ENCODE measurements at places on chromosomes 1 and 21.

GRCh38 chr1:200471739-200472138 is 61.9 kb upstream of the ZNF281 start:
- DNase-seq, result no peak

DNA sequence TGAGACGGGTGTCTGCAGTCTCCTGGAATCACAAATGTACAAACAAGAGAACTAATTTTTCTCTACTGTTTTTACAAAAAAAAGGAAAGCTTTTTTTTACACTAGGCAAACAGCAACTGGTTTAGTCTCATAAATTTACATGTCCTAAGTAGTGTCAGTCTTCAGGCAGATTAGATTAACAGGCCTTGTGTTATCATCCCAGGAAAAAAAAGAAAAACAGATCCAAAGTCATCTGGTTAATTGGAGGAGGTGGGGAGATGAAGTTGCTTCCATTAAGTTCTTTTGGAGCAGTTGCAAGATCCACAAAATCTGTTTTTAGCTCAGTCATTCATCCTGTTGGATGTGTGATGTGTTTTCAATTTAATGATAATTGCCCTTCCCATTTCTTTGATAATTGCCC is 363.5 kb upstream of the ADGRL2 start:
- no peak for DNase-seq

DNA sequence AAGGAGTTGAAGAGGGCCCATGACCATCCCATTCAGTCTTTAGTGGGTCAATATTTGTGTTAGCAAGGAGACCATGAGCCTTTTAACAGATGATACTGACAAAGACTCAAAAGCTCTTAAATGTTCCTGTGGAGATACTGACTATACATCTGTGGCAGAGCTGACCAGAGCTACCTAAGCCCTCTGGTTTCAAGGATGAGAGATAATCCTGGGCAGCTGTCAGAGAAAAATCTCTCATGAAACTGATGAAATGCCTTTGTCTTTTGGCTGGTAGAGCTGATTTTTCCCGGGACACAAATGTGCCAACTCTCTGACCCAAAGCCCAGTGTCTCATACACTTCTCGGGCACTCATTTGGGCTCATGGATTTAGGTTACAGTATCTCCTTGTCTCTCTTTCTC is 100.9 kb downstream of the XCL2 start:
- no peak for DNase-seq

- peak; percentile 85 for DNase-seq
These were observed 20.9 kb upstream of the ZNF678 start for GRCh38 chr1:227542153-227543120.

GRCh38 chr1:31552489-31552888 is 23.8 kb upstream of the TINAGL1 start:
- DNase-seq, result no peak

DNA sequence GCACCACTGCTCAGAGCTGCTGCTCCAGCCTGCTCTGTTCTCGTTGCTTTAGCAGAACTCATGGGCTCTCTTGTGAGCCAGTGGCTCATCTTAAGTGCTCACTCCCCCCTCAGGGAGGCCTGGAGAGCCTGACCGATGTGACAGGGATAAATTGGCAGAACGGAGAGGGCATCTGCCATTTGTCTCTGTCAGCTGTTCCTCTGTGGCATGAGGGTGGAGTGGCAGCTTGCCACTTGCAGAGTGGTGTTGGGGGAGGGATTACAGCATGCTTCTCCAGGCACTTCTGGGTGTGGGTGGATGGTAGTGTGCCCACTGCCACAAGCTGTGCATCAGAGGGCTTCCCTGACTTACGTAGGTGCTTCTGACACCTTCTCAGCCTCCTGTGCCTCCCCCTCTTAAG is 229.5 kb downstream of the PAPPA2 start:
- DNase-seq, result no peak

- DNase-seq, result peak; percentile 62
These were observed 122.8 kb downstream of the SYF2 start for GRCh38 chr1:25109531-25109951.

DNA sequence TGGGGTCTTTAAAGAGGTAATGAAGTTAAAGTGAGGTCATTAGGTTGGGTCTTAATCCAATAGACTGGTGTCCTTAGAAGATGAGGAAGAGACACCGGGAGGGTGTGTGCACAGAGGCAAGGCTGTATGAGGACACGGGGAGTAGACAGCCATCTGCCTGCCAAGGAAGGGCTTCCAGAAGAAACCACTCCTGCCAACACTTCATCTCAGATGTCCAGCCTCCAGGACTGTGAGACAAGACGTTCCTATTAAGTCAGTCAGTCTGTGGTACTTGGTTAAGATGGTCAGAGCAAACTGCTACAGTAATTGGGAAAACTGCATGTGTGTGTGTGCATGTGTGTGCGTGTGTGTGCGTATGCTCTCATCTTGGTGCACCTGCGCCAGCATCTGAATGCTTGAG is 77.1 kb downstream of the RYR2 start:
- no peak for DNase-seq

DNA sequence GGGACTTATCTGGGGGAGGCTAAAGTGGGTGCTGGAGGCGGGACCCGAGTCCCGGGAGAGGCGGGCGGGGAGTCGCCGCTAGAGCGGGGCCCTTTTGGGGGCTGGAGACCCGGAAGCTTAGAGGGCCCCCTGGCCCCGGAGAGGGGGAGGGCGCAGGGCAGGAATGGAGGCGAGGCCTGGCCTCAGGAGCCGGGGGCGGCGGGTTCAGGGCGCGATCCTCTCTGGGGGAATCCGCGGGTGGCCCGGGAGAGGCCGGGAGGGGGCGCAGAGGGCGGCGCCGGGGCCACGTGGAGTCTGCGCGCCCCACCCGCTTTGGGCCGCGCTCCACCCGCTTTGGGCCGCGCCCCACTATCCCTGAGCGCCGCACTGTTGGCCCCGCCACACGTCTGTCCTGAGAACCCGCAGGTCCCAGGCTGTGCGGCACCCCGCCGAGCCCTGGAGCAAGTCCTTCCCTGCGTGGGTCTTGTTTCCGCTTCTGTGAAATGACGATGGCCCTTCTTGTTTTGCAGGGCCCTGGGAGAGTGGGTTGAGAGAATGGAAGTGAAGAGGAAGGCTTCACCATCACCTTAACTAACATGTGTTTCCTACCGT is 84.4 kb downstream of the NKAIN1 start:
- DNase-seq, result peak; percentile 43

DNA sequence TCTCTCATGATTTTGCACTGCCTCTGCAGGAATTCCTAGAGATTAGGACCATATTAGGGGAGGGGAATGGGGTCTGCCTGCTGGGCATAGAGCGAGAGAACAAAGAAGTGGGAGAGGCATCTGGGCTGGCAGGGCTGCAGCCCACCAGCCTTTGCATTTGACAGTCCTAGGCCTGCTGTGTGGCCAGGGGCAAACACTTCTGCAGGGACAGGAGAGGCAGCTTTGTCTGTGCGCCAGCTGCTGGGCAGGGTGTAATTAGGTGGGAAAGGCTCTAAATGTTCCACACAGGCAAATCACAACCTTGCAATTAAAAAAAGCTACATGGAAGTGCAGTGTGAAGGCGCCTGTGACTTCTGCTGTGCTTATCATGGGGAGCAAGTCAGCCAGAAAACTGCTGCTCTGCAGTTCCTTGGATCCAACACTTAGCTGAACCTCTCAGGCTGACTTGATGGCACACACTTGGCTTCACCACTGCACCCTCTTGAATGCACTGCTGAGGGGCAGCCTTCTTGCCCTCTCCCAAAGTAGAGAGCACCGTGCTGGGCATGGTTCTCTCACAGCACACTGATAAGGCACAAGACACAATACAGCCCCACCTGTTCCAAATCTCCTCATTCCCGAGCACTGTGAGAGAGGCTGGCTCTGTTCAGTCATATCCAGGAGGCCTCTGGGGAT is 73.6 kb upstream of the TLR5 start:
- DNase-seq, result no peak

- DNase-seq, result no peak
These were observed 202.8 kb downstream of the RRAGC start for GRCh38 chr1:38656726-38657125.

DNA sequence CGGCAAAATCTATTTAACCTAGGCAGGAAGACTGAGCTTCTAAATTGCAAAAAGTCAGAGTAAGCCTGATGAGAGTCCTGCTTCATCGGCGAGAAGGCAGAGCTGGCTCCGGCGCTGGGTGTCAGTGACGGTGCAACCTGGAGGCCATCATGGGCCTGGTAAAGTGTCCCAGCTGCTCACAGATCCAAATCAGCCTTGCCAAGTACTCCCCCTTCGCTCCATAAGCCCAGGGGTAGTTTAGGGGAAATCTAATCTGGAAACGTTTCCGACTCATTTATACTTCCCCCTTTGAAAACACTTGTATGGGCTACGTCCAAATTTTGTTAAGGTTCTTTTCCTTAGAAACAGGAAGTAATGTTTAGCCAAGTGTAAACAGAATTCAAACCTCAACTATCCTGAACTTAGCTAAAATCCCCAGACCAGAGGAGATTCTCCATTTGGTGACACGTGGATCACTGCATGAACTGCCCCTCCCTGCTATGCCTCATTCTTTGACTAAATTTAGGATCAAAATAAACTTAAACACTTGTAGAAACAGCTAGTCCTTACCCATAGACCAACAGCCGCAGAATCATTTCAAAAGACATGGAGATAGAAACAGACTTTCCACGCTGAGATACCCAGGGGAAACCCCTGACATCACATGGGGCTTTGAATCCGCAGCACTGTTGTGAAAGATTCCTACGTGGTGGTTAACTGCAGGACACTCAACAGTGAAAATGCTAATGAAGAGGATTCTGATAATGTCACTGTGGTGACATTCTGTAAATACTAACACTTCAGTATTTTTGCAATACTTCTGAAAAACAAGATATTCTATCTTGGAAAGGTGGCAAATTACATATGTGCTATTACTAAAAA is 172.7 kb downstream of the TGFBR3 start:
- DNase-seq, result no peak

DNA sequence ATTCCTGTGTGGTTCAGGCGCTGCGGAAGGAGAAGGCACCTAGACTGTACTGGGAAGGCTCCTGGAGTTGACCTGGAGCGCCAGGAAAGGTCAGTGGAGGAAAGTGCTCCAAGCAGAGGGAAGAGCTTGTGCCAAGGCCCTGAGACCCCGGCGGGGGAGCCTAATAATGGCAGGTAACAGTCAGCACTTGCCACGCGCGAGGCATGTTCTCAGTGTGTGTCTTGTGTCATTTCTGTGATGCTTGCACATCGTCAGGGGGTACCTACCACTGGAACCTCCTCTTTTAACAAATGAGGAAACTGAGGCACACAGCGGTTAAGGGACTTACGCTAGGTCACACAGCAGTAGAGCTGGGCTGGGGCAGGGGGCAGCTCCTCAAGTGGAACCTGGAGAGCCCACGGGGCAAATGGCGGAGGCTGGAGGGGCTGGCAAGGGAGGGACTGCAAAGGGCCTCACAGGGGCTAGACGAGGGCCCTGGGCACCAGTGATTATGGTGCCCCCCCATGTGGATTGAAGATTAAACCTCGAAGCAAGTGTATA is 976 bp upstream of the BMP8B start:
- no peak for DNase-seq

DNA sequence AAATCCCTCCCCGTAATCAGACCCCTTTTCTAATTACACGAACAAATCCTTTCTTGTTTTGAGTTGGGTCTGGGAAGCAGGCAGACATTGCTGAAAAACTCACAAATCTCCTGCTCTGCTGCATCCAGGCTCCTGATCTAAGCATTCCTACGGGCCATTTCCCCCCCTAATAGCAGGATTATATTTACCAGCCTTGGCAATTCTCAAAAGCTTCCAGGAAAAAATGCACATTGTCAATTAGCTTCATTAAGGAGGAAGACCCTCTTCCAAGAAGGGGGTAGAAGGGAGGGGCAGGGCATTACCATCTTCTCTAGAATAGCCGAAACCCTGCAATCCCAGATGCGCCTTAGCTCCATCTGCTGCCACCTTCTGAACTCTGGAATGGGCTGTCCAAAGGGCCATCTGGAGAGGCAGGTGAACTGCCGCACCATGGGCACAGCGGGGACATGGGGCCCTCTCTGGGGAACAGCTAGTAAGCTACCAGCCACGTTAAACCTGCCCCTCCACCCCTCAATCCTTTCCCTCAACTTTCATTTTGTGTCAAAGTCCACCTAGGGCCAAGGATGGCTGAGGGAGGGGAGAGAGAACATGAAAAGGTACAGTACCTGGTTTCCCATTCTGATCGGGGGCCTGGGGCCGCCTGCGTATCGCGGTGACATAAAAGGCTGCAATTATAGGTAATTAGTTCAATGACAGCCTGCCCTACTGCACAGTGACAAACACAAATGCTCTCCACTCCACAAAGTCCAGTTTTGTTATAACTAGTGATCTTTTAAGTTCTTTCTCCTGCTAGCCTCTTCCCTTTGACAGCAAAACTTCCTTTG is 56.8 kb downstream of the MRPL37 start:
- no peak for DNase-seq

- no peak for DNase-seq
These were observed 63.7 kb downstream of the NAV1 start for GRCh38 chr1:201602413-201603265.

- no peak for DNase-seq
These were observed at the start of gene CRB1 for GRCh38 chr1:197268012-197268411. Gene CRB1 (plus strand): TSS chr1:197268252. CDS start chr1:197268413, 161 bp downstream.

DNA sequence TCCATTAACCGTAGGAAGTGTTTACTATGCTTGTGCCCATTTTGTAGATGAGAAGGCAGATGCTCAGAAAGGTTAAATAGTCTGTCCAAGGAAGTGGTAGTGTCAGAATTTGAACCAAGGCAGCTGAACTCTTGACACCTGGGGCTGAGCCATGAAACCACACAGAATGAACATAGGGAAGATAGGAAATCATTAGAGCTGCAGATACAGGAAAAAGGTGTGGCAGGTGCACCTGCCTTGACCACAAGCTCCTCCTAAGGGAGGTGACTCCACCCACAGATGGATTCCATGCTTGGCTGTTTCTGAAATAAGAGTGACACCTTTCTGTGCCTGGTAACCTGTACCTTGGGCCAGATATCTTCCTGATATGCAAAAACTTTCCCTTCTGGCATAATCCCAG is 69.9 kb upstream of the IGSF21 start:
- DNase-seq, result no peak

DNA sequence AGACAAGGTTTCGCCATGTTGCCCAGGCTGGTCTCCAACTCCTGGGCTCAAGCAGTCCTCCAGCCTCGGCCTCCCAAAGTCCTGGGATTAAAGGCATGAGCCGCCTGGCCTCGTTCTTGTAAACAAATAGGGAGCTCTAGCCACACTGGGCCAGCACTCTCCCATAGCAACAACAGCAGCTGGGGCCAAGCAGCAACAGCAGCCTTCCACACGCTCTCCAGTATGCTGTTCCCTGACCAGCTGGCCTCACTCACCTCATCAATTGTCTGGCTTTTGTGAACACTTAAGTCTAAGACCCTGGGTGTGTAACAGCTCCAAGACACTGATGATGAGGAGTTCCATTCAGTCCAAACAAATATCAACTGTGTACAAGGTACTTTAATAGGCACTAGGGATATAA is 16.9 kb upstream of the GLIS1 start:
- no peak for DNase-seq

- DNase-seq, result no peak
These were observed 144.8 kb downstream of the ETS2 start for GRCh38 chr21:38950435-38951094.

- no peak for DNase-seq
These were observed 29.9 kb upstream of the CAMSAP2 start for GRCh38 chr1:200708769-200709168.

DNA sequence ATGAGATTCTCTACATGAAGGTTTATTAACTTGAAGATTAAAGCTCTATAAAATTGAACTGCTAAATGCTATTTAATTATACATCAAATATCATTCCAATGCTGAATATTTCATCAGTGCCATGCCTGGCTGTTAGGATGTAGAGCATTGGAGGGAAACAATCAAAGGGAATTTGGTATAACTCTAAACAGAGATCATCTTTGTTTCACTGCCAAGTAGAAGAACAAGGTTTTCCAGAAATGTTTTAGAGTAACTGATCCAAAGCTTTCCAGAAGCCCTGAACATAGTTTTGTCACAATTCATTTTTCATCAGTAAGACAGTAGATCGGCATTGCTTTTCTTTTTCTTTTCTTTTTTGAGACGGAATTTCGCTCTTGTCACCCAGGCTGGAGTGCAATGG is 5.9 kb upstream of the DSTYK start:
- DNase-seq, result no peak

All from central memory CD4-positive, alpha-beta T cell (primary cell).